ENCODE measurements at places on chromosomes 1 and 21.
A peak's percentile ranks its signal among the peaks of the same experiment; 100 is the strongest.

GRCh38 chr1:27057801-27058625 is 45.4 kb upstream of the TENT5B start:
- peak; percentile 9 for DNase-seq

- DNase-seq: peak; percentile 92
Measured at GRCh38 chr1:160068225-160068624, 1.7 kb downstream of the KCNJ10 start.

GRCh38 chr1:214280386-214281020 is 456 bp upstream of the SMYD2 start:
- no peak for DNase-seq

DNA sequence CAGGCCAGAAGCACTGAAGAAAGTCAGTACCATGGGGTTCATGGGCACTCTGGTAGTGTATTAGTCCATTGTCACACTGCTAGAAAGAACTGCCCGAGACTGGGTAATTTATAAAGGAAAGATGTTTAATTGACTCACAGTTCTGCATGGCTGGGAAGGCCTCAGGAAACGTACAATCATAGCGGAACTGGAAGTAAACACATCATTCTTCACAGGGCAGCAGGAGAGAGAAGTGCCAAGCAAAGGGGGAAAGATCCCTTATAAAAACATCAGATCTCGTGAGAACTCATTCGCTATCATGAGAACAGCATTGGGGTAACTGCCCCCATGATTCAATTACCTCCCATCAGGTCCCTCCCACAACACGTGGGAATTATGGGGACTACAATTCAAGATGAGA is 20.2 kb upstream of the ROR1 start:
- DNase-seq: no peak

- DNase-seq: no peak
Measured at GRCh38 chr1:199945591-199945990, 81.9 kb upstream of the NR5A2 start.

DNA sequence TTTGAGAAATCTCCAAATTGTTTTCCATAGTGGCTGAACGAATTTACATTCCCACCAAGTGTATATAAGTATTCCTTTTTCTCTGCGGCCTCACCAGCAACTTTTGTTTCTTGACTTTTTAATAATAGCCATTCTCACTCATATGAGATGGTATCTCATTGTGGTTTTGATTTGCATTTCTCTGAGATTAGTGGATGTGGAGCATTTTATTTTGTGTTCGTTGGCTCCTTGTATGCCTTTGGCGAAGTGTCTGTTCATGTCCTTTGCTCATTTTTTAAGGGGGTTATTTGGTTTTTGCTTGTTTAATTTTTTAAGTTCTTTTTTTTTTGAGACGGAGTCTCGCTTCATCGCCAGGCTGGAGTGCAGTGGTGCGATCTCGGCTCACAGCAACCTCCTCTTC is 45.1 kb upstream of the MPC2 start:
- no peak for DNase-seq

- no peak for DNase-seq
Measured at GRCh38 chr1:206557636-206558473, 50.5 kb downstream of the RASSF5 start.

- DNase-seq: no peak
Measured at GRCh38 chr1:153963850-153964331, 554 bp upstream of the SLC39A1 start.

DNA sequence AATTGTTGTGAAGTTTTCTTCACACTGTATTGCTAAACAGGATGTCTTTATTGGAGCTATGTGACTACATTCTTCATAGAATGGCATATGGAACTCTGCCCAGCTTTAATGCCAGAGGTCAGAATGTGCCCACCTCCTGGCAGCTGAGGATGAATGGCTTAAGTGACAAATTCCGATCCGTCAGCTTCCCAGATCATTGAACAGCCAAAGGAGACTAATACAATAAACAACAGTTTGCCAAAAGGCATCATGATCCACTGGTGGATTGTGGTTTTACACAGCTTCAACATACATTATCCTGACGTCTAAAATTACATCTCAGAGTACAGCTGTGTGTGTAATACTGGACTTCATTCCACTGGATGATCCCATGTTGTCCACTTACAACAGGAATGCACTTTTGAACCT is 68.7 kb upstream of the C1orf105 start:
- no peak for DNase-seq

DNA sequence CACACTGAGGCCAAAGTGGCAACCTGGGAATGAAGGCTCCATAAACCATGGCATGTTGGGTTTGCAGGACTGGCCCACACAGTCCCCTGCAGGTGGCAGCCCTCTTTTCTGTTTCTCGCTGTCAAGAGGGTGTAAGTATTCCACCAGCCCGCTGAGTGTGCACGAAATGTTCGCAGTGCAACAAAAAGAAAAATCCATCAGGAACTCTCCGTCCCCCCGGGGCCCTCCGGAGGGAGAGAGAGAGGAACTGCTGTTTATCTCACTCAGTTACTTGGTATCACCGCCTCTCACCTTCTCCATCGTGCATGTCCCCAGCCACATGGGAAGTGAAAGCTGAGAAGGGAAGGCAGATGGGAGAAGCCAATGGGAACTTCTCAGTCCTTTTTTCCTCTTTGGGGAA is 38.3 kb downstream of the NCF2 start:
- DNase-seq: no peak

GRCh38 chr1:117670976-117671780 is 65.3 kb downstream of the TENT5C start:
- no peak for DNase-seq

DNA sequence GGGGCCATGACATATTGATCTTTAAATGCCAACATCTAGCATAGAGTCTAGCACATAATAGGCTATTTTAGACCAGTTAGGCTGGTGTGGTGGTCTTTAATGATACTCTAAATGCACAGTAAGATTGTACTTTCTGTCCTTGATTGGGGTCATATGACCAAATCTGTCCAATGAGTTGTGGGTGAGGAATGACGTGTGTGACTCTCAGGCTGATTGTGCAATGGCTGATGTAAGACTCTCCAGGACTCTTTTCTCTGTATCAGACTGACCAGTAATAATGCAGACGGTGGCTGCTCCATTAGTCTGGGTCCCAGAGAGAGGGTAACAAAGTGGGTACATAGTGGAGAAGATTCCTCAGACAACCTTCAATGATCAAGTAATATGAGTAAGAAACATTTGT is 541.6 kb upstream of the CAMK1G start:
- no peak for DNase-seq

GRCh38 chr1:230210326-230210980 is 143.4 kb downstream of the GALNT2 start:
- DNase-seq: no peak

Measured in hypothalamus (tissue), 51 donors.